Panc1 (cell line): ENCODE measurements at places on chromosomes 5 and 9.

- no peak for DNase-seq
Observed at GRCh38 chr5:61251874-61252642, 80.0 kb upstream of the ZSWIM6 start.

- DNase-seq: no peak
Observed at GRCh38 chr5:117888688-117889087, 1099.7 kb downstream of the DTWD2 start.

- no peak for DNase-seq
Observed at GRCh38 chr5:141393267-141393666, 834 bp downstream of the PCDHGA8 start.

DNA sequence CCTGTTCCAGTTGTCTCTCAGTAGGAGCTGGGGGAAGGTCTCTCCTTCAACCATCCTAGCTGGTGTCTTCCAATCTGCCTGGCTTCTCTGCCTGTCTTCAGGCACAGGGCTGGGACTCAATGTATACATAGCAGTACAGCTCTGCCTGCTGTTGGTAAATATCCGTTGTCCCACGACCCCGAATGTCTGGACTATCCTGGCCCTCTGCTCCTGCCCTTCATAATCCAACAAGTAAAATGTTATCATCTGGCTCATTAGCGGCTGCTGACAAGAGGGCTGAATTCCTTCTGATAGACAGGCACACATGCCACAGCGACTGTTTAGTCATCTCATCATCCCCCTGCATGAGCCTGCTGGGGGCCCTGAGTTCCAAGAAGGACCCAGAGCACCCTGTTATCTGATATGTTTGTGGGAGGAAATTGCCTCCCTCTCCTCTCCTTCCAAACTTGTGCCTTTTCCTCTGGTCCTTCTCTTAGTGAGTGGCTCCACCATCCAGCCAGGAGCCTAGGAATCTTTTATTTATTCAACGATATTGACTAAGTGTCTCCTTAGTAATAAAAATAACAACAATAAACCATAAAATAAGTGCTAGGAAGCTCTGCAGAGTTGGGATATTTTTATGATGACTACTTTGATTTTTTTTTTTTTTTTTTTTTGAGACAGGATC lies 29.5 kb upstream of the TGFBR1 start:
- no peak for DNase-seq

- DNase-seq: no peak
Observed at GRCh38 chr5:34022121-34022705, 14.4 kb upstream of the AMACR start.

GRCh38 chr9:114051281-114051680 lies 26.8 kb downstream of the AMBP start:
- no peak for DNase-seq

DNA sequence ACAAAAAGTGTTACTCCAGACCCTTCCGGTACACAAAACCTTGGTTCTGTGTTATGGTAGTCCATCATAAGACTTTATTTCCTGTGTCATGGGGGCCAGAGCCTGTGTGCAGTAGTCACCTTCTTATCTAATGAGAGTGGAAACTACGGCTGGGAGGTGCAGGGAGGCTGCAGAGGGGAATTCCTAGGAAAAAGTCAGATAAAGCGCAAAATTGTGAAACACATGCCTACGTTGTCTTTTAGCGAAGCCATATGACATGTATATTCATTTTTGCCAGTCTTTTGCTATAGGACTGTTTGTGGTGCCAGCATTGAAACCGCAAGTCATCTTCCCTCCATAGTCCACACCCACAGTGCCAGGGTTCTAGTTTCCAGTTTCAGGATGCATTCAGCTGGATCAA lies 80.7 kb downstream of the PPARGC1B start:
- DNase-seq: no peak
